Prostate gland (tissue), 2 donors: ENCODE measurements at places on chromosomes 16 and 17. TPM values are rescaled to one million over a fixed set of nuclear protein-coding genes. Genes with fewer than 3 reads are reported as not detected.

DNA sequence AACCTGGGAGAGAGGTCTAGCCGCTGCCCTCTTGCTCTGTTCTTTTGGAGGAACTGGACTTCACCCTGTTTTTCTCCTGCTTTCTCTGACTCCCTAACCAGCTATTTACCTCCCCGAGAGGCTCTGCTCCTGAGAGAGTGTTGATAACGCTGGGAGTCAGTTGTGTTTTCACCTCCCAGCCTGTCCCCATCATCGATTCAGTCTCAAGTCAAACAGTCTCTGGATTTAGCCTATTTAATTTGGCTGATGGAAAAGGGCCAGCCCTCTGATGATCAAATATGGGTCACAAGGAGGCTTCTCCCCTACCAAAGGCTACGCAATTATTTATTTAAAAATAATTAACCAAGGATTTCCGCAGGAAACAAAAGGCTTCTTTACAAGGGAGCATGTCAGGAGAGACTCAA is 31.8 kb downstream of the HNF1B start:
- peaks cover 12% of the 10 kb centered on the region for H3K4me1 ChIP-seq
- no peaks in the 10 kb centered on the region for H3K36me3 ChIP-seq
- no peak for DNase-seq
- no peak overlapping the region for H3K4me3 ChIP-seq

GRCh38 chr16:48413272-48413671 is 28.1 kb upstream of the SIAH1 start:
- no peak for DNase-seq
- no peaks in the 10 kb centered on the region for H3K27me3 ChIP-seq
- no peak overlapping the region for H3K27ac ChIP-seq
- no peaks in the 10 kb centered on the region for H3K4me1 ChIP-seq
- no peak overlapping the region for H3K4me3 ChIP-seq
- H3K36me3 ChIP-seq, result no peaks in the 10 kb centered on the region

Gene HOXB3
- total RNA-seq, result 11.4 TPM

Gene ADAM11
- total RNA-seq, result 0.64 TPM

Gene OR3A2
- total RNA-seq, result not detected

Gene MAP2K6
- 14.1 TPM for total RNA-seq

Gene KRT25
- 0.62 TPM for total RNA-seq
